ENCODE measurements at places on chromosomes 4 and X.

GRCh38 chr4:26337612-26338011 is 16.8 kb downstream of the RBPJ start:
- no peak for DNase-seq

GRCh38 chrX:40173143-40174000 is 75.6 kb upstream of the BCOR start:
- no peak for DNase-seq

DNA sequence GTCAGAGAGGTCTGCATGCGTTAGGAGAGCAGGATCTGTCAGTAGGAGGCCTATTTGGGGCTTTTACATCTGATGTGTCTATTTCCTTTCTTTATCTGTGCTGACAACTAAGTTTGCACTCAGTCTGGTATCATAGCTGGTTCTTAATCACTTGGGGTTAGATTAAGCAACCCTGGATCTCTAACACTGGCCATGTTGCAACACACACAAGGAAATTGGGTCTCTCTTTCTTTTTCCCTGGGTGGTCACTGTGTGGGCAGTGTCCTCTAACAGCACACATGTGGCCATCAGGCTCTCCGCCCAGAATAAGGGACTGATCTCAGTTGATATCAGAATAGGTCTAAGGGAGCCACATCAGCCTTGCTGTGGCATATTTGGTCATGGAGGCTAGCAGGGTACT is 38.9 kb downstream of the IGFBP7 start:
- DNase-seq, result no peak

DNA sequence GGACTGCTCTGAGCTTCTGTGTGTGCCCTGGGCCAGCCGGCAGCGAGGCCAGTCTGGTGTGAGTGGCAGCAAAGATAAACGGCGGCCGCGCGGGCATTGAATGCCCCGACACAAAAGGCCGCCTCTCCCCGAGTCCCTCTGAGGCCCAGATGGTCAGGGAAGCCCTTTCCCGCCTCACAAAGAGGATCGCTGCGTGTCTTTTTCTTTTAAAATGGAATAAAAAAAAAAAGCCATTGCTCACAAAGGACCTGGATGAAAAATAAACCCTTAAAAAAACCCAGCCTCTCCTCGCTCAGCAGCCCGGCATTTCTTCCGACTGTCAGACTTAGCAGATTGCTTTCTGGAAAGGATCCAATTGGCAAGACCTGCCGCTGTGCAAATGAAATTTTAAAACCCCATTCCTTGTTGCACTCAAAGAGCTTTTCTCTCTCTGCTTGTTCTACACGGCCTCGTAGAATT is 578.7 kb downstream of the BCOR start:
- no peak for DNase-seq

DNA sequence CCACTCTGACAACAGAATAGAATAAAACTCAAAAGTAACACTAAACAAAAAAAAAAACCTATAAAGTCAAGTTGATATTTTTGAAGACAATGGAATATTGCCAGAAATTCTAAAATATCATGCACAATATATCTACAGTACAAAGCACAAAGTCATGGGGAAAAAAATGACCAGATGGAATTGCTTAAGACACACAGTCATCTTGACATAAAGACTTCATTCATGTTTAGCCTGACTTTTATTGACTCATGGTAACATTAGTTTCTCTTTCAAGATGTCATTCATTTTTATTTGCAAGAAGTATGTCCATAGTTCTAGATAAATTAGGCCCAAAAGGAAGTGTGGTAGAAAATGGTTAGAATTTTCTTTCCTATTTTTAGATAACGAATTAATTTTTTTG is 259.1 kb downstream of the CAMK2D start:
- no peak for DNase-seq

GRCh38 chr4:119034276-119035008 is 101.2 kb upstream of the MYOZ2 start:
- DNase-seq, result no peak

GRCh38 chr4:95544113-95545103 is 4.4 kb downstream of the UNC5C start:
- DNase-seq, result no peak
